ENCODE measurements at places on chromosomes 6 and 20.

- H3K27ac ChIP-seq, result no peak overlapping the region
- peaks cover 38% of the 10 kb centered on the region for H3K27me3 ChIP-seq
- peaks cover 16% of the 10 kb centered on the region for H3K4me1 ChIP-seq
- no peaks in the 10 kb centered on the region for H3K36me3 ChIP-seq
- H3K4me3 ChIP-seq, result no peak overlapping the region
Measured at GRCh38 chr20:63268671-63269439, 3.8 kb upstream of the ARFGAP1 start.

DNA sequence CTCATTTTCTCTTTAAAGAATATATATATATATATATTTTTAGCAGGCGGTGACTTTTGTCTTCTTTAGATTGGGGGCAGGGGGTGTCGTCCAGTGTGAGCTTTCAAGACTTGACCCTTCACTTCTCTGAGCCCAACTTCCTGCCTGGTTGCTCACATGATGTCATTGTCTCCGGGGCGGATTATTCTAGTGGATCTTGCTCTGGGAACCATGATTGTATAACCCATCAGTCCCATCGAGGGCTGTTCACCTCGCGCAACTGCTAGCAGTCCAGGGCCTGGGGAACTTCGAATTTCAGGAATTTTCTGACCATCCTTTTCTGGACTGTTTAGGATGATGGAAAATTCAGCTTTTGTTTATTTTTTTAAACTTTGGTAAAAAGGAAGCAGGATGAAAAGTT, 1.0 kb downstream of the IGF2R start:
- H3K4me1 ChIP-seq, result peaks cover 17% of the 10 kb centered on the region
- H3K27me3 ChIP-seq, result no peaks in the 10 kb centered on the region
- H3K36me3 ChIP-seq, result no peaks in the 10 kb centered on the region
- H3K4me3 ChIP-seq, result peak overlapping the region; percentile 63
- DNase-seq, result no peak

DNA sequence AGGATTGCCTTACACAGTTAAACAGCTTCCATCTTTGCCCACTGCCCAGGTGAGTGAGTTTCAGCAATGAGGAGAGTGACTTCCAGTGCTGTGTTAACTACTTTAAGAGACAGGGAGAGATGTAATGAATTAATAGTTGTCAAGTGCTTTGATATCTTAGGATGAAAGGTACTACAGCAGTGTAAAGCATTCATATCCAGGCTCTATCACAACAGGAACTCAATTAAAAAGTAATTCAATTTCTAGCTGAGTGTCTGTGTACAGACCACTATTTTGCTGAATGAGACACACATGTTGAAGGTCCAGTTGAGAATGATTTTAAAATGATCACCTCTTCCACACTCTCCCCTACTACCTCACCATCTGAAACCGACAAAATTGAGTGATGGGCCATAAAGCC, 70.7 kb upstream of the BEND3 start:
- no peak for DNase-seq
- H3K36me3 ChIP-seq, result no peaks in the 10 kb centered on the region
- no peak overlapping the region for H3K27ac ChIP-seq
- H3K4me3 ChIP-seq, result no peak overlapping the region

DNA sequence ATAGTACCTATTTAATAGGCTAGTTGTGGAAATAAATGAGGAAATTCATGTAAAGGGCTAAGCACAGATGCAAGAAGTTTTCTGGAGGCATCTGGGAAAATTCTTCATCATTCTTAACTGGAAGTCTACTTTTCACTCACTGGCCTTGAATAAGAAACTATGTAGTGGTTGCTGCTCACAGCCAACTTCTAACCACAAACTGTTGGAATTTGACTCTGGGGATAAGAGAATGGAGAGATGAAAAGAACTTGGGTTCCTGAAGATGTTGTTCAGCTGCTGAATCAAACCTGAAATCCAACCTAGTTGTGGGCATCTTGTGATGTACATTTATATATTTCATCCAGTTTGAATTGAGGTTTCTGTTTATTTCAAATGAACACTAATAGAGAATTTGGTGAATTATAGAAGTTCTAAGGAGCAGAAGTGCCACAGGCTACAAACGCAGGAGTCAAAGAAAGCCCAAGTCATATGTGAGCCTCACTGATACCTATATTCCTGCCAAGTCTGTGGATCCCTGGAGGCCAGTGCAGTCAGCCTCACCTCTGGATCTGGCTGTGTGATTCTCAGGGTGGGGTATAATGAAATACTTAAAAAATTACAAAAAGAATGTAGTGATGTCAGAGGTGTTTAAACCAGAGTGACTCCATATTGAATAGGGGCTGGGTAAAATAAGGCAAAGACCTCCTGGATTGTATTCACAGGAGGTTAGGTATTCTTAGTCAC, 18.7 kb upstream of the MEI4 start:
- no peaks in the 10 kb centered on the region for H3K27me3 ChIP-seq
- H3K36me3 ChIP-seq, result no peaks in the 10 kb centered on the region
- no peak overlapping the region for H3K27ac ChIP-seq
- no peak for DNase-seq
- H3K4me1 ChIP-seq, result no peaks in the 10 kb centered on the region
- H3K4me3 ChIP-seq, result no peak overlapping the region

GRCh38 chr6:112717401-112717800, 370.3 kb downstream of the RFPL4B start:
- H3K36me3 ChIP-seq, result no peaks in the 10 kb centered on the region
- H3K27me3 ChIP-seq, result no peaks in the 10 kb centered on the region
- H3K4me1 ChIP-seq, result no peaks in the 10 kb centered on the region
- no peak overlapping the region for H3K27ac ChIP-seq

GRCh38 chr20:63452821-63453523, 19.5 kb downstream of the KCNQ2 start:
- peaks cover 75% of the 10 kb centered on the region for H3K27me3 ChIP-seq
- no peaks in the 10 kb centered on the region for H3K36me3 ChIP-seq
- H3K4me1 ChIP-seq, result peaks cover 28% of the 10 kb centered on the region
- H3K4me3 ChIP-seq, result no peak overlapping the region
- H3K27ac ChIP-seq, result no peak overlapping the region

GRCh38 chr6:121694389-121694788, 258.9 kb downstream of the GJA1 start:
- no peak overlapping the region for H3K27ac ChIP-seq
- H3K4me3 ChIP-seq, result no peak overlapping the region
- no peaks in the 10 kb centered on the region for H3K36me3 ChIP-seq
- H3K27me3 ChIP-seq, result no peaks in the 10 kb centered on the region

GRCh38 chr6:44067173-44068139, 59.8 kb downstream of the MRPL14 start:
- no peak overlapping the region for H3K27ac ChIP-seq
- H3K4me1 ChIP-seq, result peaks cover under 1% of the 10 kb centered on the region
- H3K4me3 ChIP-seq, result no peak overlapping the region
- no peaks in the 10 kb centered on the region for H3K27me3 ChIP-seq

DNA sequence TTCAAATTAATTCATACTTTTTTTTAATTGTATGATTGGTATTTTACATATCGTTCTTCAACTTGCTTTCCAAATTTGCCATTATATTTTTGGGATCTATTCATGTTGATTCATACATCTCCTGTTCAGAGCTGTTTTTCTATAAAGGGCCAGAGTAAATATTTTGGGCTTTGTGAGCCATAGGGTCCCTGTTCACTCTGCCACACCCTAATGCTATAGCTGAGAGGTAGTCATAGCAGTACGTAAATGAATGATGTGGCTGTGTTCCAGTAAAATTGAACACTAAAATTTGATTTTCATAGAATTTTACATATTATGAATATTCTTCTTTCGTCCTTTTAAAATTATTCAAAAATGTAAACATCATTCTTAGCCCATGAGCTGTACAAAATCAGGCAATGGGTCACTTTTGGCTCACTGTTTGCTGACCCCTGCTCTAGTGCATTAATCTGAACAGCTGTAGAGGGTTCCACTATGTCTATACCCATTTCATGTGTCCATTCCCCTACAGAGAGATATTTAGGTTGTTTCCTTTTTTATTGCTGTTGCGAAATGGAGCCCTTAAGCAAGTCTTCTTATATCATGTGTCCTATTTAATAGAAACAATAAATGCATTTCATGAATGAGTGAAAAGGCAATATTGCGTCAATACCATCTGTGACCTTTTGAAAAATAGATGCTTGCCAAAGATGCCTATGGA, 136.4 kb upstream of the SALL4 start:
- H3K27ac ChIP-seq, result no peak overlapping the region
- H3K27me3 ChIP-seq, result no peaks in the 10 kb centered on the region
- H3K4me1 ChIP-seq, result no peaks in the 10 kb centered on the region
- no peak for DNase-seq
- no peak overlapping the region for H3K4me3 ChIP-seq

DNA sequence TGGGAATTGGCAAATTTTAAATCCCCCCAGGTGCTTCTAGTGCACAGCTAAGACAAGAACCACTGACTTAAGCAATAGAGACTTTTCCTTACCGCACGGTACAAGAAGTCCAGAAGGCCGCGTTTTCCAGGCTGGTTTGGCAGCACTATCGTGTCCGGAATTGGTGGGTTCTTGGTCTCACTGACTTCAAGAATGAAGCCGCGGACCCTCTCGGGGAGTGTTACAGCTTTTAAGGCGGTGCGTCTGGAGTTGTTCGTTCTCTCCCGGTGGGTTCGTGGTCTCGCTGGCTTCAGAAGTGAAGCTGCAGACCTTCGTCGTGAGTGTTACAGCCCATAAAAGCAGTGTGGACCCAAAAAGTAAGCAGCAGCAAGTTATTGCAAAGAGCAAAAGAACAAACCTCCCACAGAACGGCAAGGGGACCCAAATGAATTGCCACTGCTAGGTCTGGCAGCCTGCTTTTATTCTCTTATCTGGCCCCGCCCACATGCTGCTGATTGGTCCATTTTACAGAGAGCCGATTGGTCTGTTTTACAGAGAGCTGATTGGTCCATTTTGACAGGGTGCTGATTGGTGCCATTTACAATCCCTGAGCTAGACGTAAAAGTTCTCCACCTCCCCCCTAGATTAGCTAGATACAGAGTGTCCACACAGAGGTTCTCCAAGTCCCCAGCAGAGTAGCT, 264.5 kb downstream of the PREX1 start:
- H3K27ac ChIP-seq, result no peak overlapping the region
- H3K4me3 ChIP-seq, result no peak overlapping the region
- H3K27me3 ChIP-seq, result no peaks in the 10 kb centered on the region
- DNase-seq, result no peak
- no peaks in the 10 kb centered on the region for H3K36me3 ChIP-seq

DNA sequence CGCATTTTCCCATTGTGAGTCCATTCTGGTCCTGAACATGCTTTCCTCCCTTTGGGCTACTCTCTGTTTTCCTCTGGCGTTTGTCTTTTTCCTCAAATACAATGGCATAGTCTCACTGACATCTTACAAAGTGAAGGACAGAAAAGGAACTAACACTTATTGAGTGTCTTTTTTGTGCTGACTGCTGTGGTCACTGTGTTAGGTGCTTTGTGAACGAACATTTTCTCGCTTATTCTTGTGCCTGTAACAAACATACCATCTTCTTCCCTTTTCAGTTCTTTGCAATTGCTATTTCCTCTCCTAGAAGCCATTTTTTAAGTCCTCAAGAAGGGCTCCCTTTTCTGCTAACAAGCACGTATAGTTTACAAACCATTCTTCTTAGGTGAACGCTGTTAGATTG, 15.4 kb downstream of the FIG4 start:
- peaks cover 4% of the 10 kb centered on the region for H3K4me1 ChIP-seq
- DNase-seq, result no peak
- H3K27me3 ChIP-seq, result no peaks in the 10 kb centered on the region
- H3K36me3 ChIP-seq, result no peaks in the 10 kb centered on the region

- H3K27ac ChIP-seq, result no peak overlapping the region
- H3K27me3 ChIP-seq, result no peaks in the 10 kb centered on the region
- no peak for DNase-seq
- no peak overlapping the region for H3K4me3 ChIP-seq
- no peaks in the 10 kb centered on the region for H3K4me1 ChIP-seq
- no peaks in the 10 kb centered on the region for H3K36me3 ChIP-seq
Measured at GRCh38 chr20:13549451-13549850, 89.3 kb downstream of the TASP1 start.

- H3K36me3 ChIP-seq, result no peaks in the 10 kb centered on the region
- no peak overlapping the region for H3K4me3 ChIP-seq
- H3K27me3 ChIP-seq, result no peaks in the 10 kb centered on the region
- DNase-seq, result no peak
- no peaks in the 10 kb centered on the region for H3K4me1 ChIP-seq
Measured at GRCh38 chr6:21367649-21368154, 225.8 kb upstream of the SOX4 start.

DNA sequence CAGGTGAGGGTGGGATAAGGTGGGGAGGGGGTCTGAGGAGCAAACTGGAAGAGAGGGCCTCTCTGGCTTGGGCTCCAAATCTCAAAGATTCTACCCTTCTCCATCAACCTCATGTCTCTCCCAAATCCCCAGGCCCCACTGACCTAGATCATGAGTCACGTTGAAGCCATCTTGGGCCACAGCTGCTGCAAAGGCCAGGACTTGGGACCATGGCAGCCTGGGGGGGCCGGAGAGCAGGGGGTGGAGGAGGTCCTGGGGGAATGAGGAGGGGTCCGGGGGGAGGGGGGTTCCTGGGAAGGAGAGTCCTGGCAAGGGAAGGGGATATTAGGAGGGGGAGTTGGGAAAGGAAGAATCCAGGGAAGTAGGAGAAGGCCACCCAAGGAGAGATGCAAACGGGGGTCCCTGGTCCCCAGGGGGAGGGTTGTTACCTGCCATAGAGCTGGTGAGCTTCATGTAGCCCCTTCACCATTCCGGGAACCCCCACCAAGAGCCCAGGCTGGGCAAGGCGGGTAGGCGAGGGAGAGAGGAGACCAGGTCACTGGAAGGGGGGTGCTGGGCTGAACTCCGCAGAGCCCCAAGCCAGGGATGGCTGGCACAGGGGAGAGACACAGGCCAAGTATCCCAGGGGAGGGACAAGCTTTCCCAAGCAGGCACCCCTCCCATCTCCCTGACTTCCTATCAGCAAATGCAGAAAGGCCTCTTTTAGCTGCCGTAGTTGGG, 12.7 kb downstream of the GGT7 start:
- peaks cover 13% of the 10 kb centered on the region for H3K36me3 ChIP-seq
- no peaks in the 10 kb centered on the region for H3K27me3 ChIP-seq
- H3K4me1 ChIP-seq, result no peaks in the 10 kb centered on the region

GRCh38 chr20:41733151-41733550, 115.0 kb upstream of the CHD6 start:
- no peak for DNase-seq
- no peaks in the 10 kb centered on the region for H3K36me3 ChIP-seq
- H3K27me3 ChIP-seq, result peaks cover 6% of the 10 kb centered on the region
- H3K4me3 ChIP-seq, result no peak overlapping the region
- no peak overlapping the region for H3K27ac ChIP-seq
- H3K4me1 ChIP-seq, result no peaks in the 10 kb centered on the region

- H3K4me3 ChIP-seq, result no peak overlapping the region
- H3K27ac ChIP-seq, result no peak overlapping the region
- DNase-seq, result no peak
- no peaks in the 10 kb centered on the region for H3K27me3 ChIP-seq
Measured at GRCh38 chr6:119116712-119117281, 38.3 kb upstream of the FAM184A start.

- no peak for DNase-seq
- no peaks in the 10 kb centered on the region for H3K4me1 ChIP-seq
- no peak overlapping the region for H3K4me3 ChIP-seq
Measured at GRCh38 chr20:46791722-46792416, 82.4 kb downstream of the SLC2A10 start.
